CD4-positive, alpha-beta T cell (primary cell): ENCODE measurements at places on chromosomes 5 and 9. TPM values are rescaled to one million over a fixed set of nuclear protein-coding genes. Genes with fewer than 3 reads are reported as not detected.

DNA sequence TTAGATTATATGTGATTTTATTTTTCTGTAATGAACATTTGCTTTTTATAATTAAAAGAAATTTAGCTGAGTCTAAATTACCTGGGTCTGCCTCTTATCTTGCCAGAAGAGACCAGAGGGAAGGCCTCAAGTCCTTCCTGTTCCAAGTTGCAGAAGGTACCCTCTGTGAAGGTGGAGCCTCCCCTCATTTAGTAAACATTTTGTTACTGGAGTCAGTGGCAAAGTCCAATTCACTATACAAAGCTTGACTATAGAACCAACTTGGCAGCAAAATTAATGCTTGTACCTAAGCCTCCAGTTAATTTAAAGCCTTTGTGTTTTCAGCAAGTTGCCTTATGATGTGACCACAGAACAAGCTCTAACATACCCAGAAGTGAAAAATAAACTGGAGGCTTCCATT, 42.8 kb upstream of the F2R start:
- no peak for DNase-seq

- DNase-seq, result no peak
These were observed 45.7 kb downstream of the BNC2 start for GRCh38 chr9:16824545-16825330.

- DNase-seq, result no peak
These were observed 2.2 kb upstream of the TGFBI start for GRCh38 chr5:136026636-136027035.

- no peak for DNase-seq
These were observed 820 bp downstream of the FBP1 start for GRCh38 chr9:94638335-94639060.

GRCh38 chr9:15977438-15977837, 424.6 kb downstream of the CCDC171 start:
- no peak for DNase-seq

GHR gene
- not detected for total RNA-seq

DNA sequence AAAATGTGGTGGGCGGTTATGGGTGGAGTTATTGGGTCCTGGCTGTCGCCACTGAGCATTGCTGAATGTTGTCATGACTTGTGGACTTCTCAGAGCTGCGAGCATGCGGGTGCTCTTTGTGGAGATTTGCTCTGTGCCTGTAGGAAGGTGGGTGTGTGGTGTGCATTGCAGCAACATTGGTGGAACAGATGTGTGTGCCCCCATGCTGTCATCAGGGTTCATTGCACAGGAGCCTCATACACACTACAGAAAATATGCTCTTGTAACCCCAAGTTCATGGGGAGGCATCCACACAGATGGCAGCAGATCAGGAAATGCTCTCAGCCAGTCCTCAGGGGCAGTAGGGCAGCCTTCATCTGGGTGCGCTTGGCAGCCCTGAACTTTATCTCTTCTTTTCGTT, 55.9 kb upstream of the PHF2 start:
- DNase-seq, result no peak

DNA sequence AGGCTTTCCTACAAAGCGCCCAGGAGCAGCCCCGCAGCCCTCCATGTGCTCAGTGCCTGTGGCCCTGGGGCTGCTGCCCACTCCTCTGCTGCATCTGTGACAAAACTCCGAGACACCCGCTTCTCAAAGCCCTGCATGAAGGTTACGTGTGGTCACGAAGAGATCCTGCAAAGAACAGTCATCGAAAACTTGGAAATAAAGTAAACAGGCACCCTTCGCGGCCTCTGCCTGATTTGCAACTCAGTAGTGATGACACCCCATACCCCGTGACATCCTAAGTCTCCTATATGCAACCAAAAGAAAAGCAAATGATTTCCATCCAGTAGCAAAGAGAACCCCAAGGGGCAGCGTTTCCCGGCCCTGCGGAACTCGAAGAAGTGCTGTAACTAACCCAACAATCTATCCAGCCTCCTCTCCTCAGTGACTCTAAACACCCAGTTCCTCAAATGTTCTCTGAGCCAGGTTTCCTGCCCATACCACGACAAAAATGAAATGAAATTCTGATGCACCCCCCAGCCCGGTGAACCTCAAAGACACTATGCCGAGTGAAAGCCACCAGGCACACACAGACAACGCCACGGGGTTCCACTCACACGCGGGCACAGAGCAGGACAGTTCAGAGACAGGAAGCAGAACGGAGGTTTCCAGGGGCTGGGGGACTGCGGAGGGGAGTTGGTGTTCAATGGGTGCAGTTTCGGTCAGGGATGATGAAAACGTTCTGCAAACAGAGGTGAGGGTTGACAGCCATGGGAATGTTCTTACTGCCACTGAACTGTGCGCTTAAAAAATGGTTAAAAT, 19.0 kb downstream of the NACC2 start:
- DNase-seq, result no peak

C9 gene
- not detected for total RNA-seq
